Suppressor macrophage treated with lipopolysaccharide for 4 hours (primary cell): ENCODE measurements at places on chromosomes 3 and 15.

DNA sequence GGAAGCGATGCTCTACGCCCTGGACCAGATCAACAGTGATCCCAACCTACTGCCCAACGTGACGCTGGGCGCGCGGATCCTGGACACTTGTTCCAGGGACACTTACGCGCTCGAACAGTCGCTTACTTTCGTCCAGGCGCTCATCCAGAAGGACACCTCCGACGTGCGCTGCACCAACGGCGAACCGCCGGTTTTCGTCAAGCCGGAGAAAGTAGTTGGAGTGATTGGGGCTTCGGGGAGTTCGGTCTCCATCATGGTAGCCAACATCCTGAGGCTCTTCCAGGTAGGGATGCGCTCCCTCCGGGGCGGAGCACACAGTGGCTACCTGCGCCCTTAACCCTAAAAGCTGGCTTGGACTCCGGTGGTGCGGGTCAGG, 698 bp downstream of the GRM7 start:
- DNase-seq = no peak

DNA sequence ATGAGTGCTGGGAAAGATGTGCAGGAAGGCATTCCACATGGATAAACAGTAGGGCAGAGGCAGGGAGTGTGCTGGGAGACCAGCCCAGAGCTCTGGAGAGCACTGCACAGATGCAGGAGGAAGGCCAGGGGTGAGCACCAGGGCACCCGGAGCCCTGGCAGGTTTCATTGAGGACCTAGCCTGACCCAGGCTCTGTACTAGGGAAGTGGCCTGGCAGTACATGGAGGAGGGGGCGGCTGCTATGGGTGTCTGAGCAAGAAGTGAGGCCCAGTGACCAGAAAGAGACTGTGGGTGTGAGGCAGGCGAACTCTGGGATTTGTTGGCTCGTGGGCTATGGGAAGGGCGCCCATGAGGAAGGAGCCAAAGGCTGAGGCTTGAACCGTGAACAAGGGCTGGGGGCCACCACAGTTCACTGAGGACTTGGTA, 139.1 kb downstream of the DNAJB8 start:
- DNase-seq = peak; percentile 5

DNA sequence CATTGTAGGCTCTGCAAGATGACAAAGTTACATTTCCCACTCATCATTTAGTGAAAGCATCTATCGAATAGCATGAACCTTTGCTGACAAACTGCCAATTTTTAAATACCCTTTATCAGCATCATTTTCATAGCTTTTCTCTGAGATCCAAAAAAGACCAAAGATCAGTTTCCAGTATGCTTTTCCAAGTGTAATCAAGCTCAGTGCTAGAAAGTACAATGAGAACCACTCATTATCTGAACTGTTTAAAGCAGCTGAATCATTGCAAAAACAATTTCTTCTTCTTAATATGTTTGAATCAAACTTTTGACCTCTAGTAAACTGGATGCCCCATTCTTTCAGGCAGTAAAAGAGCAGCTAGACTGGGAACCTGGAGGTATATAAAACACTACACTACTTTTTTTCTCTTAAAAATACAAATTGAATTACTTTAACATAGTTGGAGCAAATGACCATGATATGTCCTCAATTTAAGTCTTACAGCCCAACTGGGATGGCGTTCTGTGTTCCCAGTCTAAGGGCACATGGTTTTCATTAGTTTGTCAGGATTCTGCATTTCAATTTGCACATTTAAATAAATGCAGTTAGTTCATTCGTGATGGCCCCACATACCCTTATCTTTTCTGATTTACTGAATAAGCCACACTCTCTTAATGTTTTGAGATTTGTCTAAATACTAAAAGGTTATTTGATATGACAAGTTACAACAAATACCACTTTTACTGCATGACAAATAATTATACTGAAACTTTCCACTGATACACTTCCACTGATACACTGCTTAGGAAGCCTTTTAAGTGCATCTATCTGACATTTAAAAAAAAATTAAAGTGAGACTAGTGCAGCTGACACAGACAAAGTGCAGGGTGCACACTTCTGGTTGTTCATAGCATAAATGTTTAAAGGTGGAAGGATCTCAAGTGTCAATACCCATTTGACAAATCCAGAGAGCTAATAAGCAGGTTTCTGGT, 146.0 kb upstream of the FRMD4B start:
- DNase-seq = no peak

DNA sequence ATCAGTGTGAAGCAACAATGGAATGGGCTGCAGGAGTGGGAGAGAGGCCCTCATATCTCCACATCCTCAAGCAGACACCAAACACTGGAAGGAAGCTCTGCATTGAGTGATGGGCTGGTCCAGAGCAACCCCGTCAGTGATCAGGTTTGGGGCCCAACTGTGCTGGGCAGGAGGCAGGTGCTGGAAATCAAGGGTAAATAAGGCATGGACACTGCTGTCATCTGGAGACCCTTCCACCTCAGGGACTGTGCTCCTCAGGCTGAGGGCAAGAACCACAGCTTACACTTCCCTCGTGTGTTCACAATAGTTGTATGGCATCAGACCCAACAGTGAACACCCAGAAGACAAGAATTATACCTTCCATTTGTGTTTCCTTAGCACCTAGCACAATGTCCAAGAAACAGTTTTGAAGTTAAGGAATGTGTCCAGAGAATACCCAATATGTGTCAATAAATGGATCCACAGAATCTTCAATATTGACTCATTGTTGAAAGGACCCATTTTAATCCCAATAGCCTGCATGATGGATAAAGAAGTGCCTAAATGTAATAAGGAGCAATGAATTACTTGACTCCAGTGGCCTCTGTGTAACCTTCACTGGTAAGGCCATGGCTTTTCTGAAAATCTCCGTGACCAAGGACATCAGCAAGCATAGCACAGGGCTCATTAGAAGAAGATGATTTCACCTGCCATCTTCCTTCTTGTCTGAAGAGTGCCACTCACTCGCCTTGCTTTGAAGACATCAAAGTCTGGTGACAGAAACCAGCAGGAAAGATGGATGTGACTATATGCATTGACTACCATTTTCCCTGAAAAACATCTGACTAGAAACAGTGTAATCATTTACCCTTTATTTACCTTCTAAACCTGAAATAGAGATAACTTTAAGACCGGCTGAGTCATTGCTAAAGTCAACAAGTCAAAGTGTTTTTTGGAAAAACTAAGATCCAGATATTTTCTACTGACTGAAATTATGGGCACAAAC, 7.0 kb upstream of the AHSG start:
- no peak for DNase-seq

- no peak for DNase-seq
Observed at GRCh38 chr3:138464491-138464860, 30.1 kb downstream of the ESYT3 start.

DNA sequence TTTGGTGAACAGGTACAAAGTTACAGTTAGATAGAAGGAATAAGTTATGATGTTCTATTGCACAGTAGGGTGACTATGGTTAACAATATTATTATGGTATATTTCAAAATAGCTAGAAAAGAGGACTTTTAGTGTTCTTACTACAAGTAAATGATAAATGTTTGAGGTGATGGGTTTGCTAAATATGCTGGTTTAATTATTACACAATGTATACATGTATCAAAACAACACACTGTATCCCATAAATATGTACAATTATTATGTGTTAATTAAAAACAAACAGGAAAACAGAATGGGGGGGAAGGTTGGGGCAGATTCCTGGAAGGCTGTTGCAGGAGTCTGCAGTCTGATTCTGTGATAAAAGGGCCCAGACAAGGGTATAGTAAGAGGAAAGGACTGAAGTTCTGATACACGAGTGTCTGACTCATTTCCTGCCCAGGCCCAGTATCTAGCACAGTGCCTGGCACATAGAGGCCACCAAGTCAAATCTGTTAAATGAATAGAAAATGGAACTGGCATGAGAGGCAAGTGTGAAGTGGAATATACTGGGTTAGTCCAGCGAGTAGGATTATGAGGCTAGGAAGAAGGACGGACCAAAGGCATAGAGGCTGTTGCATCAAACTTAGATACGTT, 7.2 kb upstream of the ENTPD3 start:
- no peak for DNase-seq

GRCh38 chr3:181554233-181554765, 157.4 kb upstream of the SOX2 start:
- no peak for DNase-seq

DNA sequence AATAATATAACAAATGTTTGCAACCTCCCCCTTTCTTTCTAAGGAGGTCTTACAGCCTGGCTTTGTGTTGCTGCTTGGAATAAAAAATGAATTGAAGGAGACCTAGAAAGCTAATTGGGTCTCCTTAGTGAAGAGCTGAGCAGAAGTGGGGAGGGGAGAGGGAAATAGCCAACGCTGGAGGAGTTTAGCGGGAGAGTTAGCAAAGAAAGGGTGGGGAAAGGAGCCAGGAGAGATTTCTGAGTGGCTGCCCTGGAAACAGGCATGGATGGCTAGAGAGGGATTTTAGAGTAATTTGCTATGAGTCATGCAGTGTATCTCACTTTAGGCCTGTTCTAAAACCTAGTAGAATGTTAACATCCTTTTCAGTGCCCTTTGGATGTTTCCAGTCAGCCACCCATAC, 45.2 kb upstream of the PFN2 start:
- DNase-seq = no peak

GRCh38 chr15:74402873-74403587, 30.7 kb downstream of the SEMA7A start:
- DNase-seq = peak; percentile 51

- no peak for DNase-seq
Observed at GRCh38 chr3:115384381-115384780, 237.3 kb upstream of the ZBTB20 start.

DNA sequence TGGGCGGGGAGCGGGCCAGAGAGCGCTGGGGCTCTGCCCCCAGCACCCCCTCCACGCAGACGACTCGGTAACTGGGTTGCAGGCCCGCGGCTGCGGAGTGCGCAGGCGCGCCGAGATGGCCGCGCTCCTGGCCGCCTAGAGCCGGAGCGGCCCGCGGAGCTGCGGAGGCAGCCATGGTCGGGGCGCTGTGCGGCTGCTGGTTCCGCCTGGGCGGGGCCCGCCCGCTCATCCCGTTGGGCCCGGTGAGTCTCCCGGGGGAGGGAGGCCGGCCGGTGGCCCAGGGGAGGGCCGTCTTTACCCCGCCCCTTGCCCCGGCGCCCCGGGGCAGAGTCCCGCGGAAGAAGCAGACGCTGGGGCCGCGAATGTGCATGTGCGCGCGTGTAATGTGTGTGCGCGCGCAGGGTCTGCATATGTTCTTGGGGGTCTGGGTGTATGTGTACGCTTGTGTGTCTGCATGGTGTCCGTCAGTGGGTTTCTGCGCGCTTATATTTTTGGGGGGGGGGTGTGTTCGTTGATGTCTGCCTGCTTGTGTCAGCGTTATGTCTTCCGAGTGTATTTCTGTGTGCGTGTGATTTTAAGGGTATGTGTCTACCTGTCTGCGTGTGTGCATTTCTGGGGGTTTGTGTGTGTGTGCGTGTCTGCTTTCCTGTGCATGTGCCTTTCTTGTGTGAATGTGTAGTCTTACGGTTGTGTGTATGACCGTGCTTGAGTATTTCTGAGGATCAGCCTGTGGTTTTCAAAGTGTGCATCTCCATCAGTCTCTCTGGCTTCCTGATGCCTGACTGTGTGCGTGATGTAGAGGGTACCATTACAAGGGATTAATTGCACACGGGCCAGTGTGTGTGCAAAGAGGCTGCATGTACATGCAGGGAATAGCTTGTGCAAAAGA, at the start of gene ABHD14A:
Gene ABHD14A (plus strand): TSS at position 102 of the 889 bp plus-strand sequence. CDS start 72 bp downstream, at position 174.
- DNase-seq = peak; percentile 84

GRCh38 chr3:11602239-11602840, 41.4 kb downstream of the VGLL4 start:
- no peak for DNase-seq
